ENCODE measurements at places on chromosomes 3 and 15. TPM values are rescaled to one million over a fixed set of nuclear protein-coding genes. Genes with fewer than 3 reads are reported as not detected.

SMCO1 gene
- not detected for total RNA-seq

RPL35A gene
- total RNA-seq, result 678 TPM

GOLGA6A gene
- total RNA-seq, result 0.14 TPM

ANKUB1 gene
- 3.5 TPM for total RNA-seq

PTX3 gene
- 45.8 TPM for total RNA-seq

C2CD4A gene
- 0.67 TPM for total RNA-seq

ZNF501 gene
- 4.0 TPM for total RNA-seq

GRCh38 chr15:25173241-25174028 is 218.6 kb downstream of the SNRPN start:
- no peaks in the 10 kb centered on the region for H3K27me3 ChIP-seq
- H3K4me1 ChIP-seq, result no peaks in the 10 kb centered on the region
- no peak for DNase-seq
- no peaks in the 10 kb centered on the region for H3K36me3 ChIP-seq

DNA sequence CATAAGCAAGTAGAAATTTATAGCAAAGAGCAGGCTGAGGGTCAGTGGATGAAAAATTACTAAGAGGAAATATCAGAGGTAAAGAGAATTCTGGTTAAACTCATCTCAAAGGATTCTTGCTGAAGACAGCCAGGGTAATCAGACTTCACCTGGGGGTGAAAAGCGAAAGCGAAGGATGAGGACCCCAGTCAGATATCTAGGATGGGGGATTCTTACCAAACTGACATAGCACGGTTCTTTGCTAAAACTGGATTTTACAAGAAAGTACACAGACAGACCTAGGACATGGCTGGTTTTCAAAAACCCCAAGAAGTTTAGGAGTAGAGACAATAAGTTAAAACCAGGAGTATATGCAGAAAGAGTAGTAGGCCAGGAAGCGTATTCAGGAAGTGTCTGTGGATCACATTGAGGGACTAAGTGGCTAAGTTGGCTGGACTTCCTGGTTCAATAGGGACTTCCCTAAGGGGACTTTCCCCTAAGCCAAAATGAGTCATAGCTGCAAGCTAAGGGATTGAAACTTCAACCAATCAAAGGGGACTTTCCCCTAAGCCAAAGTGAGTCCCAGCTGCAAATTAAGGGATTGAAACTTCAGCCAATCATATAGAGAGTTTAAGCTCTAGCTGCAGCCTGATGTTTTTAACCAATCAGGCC is 2.4 kb upstream of the CFAP91 start:
- H3K4me1 ChIP-seq, result peaks cover 2% of the 10 kb centered on the region
- H3K27me3 ChIP-seq, result no peaks in the 10 kb centered on the region
- DNase-seq, result no peak
- no peak overlapping the region for H3K4me3 ChIP-seq
- H3K36me3 ChIP-seq, result no peaks in the 10 kb centered on the region

- H3K36me3 ChIP-seq, result no peaks in the 10 kb centered on the region
- H3K27me3 ChIP-seq, result no peaks in the 10 kb centered on the region
- H3K4me3 ChIP-seq, result no peak overlapping the region
- no peak overlapping the region for H3K27ac ChIP-seq
- no peaks in the 10 kb centered on the region for H3K4me1 ChIP-seq
Measured at GRCh38 chr3:121962443-121962842, 59.6 kb downstream of the ILDR1 start.

DNA sequence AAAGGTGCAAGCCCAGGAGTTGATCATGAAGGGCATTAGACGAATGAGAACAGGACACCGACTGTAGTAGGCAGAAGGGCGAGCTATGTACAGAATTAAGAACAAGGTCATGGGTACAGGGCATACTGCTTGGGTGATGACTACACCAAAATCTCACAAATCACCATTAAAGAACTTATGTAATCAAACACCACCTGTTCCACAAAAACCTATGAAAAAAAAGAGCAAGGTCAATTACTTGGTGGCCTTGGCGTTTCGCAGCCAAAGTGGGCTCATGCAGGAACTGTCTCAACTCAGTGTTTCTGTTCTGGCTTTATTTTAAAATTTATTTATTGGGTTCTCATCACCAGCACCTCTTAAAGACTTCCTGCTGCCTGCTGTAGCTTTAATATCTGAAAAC is 2.1 kb downstream of the KAT2B start:
- H3K36me3 ChIP-seq, result no peaks in the 10 kb centered on the region
- H3K27me3 ChIP-seq, result no peaks in the 10 kb centered on the region
- no peak for DNase-seq
- peaks cover 7% of the 10 kb centered on the region for H3K4me1 ChIP-seq
- H3K4me3 ChIP-seq, result no peak overlapping the region
- H3K27ac ChIP-seq, result peak overlapping the region; percentile 30

GRCh38 chr3:58784888-58785287 is 118.3 kb upstream of the FAM3D start:
- H3K27me3 ChIP-seq, result no peaks in the 10 kb centered on the region
- DNase-seq, result no peak
- H3K36me3 ChIP-seq, result no peaks in the 10 kb centered on the region
- H3K27ac ChIP-seq, result no peak overlapping the region
- H3K4me3 ChIP-seq, result no peak overlapping the region

GRCh38 chr15:74274470-74275038 is 38.4 kb downstream of the CCDC33 start:
- no peaks in the 10 kb centered on the region for H3K4me1 ChIP-seq
- H3K36me3 ChIP-seq, result no peaks in the 10 kb centered on the region
- no peak overlapping the region for H3K4me3 ChIP-seq
- no peak overlapping the region for H3K27ac ChIP-seq
- no peak for DNase-seq

- no peaks in the 10 kb centered on the region for H3K4me1 ChIP-seq
- no peak overlapping the region for H3K4me3 ChIP-seq
- no peaks in the 10 kb centered on the region for H3K36me3 ChIP-seq
- no peak for DNase-seq
- no peaks in the 10 kb centered on the region for H3K27me3 ChIP-seq
Measured at GRCh38 chr3:46571684-46572083, 5.6 kb upstream of the LRRC2 start.

DNA sequence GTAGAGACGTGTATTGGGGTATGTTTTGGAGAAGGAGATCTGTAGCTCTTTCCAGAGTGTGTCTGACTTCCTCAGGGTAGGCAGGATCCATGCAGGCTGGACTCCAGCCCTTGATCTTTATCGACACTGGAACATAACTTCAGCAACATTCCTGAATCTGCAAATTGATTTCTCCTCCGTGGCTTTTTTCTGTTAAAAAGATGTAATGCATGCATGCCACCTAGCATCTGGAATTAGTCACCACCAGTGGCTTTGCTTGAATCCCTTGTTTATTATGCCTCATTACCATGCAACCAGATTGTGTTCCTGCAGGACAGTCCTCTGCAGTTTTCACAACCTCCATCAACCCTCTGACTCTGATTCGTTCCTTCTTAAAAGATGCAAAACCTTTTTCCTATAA is 86.1 kb downstream of the CCNL1 start:
- DNase-seq, result no peak
- no peak overlapping the region for H3K27ac ChIP-seq
- no peak overlapping the region for H3K4me3 ChIP-seq
- H3K36me3 ChIP-seq, result no peaks in the 10 kb centered on the region
- H3K27me3 ChIP-seq, result no peaks in the 10 kb centered on the region

DNA sequence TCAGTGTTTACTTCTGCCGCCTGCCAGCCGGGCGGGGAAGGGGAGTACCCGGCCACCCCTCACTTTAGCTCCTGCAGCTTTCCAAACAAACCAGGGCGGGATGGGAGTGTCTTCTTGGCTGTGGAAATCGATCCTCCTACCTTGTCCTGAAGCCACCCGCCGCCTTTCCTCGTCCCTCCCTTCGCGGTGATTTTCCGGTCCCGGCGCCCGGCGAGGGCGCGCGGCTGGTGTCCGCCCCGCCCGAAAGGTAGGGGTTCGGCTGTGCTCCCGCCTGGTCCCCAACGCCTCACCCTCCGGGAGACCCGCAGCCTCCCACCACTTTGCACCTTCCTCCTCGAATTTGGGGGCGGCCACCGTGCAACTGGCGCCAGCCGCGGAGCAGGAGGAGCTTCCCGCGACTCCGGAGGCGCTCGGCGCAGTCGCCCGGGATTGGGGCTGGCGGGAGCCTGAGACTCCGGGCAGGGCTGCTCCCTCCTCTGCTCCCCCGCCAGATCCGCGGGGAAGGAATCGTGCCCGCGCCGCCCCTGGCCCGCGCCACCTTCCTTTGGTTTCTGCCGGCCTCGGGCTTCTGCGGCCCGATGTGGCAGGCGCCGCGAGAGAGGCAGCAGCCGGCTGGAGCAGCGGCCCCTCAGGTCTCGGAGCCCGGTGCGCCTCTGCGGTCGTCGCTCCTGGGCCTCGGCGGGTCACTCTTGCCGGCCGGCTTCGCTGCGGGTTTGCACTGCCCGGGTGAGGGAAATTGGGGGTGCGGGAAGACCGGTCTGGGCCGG is 30.7 kb upstream of the ST3GAL6 start:
- H3K4me3 ChIP-seq, result peak overlapping the region; percentile 74
- no peaks in the 10 kb centered on the region for H3K36me3 ChIP-seq
- no peaks in the 10 kb centered on the region for H3K27me3 ChIP-seq
- no peaks in the 10 kb centered on the region for H3K4me1 ChIP-seq

- no peak overlapping the region for H3K27ac ChIP-seq
- DNase-seq, result no peak
- no peaks in the 10 kb centered on the region for H3K36me3 ChIP-seq
- no peaks in the 10 kb centered on the region for H3K27me3 ChIP-seq
- H3K4me1 ChIP-seq, result no peaks in the 10 kb centered on the region
Measured at GRCh38 chr3:150447631-150448465, 39.8 kb downstream of the TSC22D2 start.

- H3K27ac ChIP-seq, result peak overlapping the region; percentile 16
- no peaks in the 10 kb centered on the region for H3K4me1 ChIP-seq
- no peak overlapping the region for H3K4me3 ChIP-seq
- H3K36me3 ChIP-seq, result peaks cover 9% of the 10 kb centered on the region
Measured at GRCh38 chr3:38117748-38118420, 19.0 kb downstream of the ACAA1 start.

Data from lung (tissue), 17 donors.